Transverse colon (tissue), 4 donors: ENCODE measurements at places on chromosomes 6 and 20. TPM values are rescaled to one million over a fixed set of nuclear protein-coding genes. Genes with fewer than 3 reads are reported as not detected.

DNA sequence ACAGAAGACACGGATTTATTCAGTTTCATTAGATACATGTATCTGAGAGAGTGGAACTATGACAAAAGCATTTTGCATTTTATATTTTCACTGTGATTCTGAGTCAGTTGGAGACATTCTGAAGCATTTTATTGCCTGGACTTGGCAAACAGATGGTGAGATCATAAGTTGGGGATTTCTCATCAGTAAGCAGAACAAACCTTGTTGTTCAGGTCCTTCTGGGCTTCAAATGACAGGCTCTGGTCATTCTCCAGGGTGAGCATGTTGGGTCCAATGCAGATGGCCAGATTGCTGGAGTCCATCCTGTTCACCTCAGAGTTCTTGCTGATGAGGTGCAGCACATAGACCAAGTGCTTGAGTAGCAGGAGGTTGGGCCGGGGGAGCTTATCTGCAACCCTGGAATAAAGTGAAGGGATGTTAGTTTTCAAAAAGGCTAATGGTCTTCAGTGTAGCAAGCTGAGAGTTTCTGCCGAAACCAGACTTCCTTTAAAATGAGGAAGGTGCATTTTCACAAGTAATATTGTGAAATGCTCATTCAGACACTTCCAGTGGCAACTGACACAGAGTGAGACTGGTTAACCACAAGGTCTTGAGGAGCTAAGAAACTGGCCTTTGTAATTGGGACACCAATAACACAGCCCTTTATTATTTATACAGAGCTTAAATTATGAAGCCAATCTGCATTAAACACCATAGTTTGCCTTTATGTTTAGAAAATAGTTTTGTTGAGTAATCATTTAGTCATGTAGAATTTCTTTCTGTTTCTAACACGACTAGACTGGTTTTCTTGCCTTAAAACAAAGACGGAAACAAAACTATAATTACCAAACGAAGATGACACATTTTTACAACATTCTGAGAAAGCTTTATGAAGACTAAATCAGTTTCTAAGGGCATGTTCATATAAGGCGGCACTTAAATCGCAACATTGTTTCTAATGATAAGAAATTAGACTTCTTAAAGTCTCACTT, 5.6 kb downstream of the TAGAP start:
- no peaks in the 10 kb centered on the region for H3K27me3 ChIP-seq
- peak overlapping the region; percentile 6 for H3K27ac ChIP-seq
- no peaks in the 10 kb centered on the region for H3K36me3 ChIP-seq
- H3K4me3 ChIP-seq, result no peak overlapping the region

- DNase-seq, result no peak
- H3K27me3 ChIP-seq, result no peaks in the 10 kb centered on the region
- H3K36me3 ChIP-seq, result no peaks in the 10 kb centered on the region
- H3K27ac ChIP-seq, result no peak overlapping the region
- no peak overlapping the region for H3K4me3 ChIP-seq
- H3K4me1 ChIP-seq, result no peaks in the 10 kb centered on the region
These were observed 68.2 kb downstream of the C6orf52 start for GRCh38 chr6:10626154-10626741.

DNA sequence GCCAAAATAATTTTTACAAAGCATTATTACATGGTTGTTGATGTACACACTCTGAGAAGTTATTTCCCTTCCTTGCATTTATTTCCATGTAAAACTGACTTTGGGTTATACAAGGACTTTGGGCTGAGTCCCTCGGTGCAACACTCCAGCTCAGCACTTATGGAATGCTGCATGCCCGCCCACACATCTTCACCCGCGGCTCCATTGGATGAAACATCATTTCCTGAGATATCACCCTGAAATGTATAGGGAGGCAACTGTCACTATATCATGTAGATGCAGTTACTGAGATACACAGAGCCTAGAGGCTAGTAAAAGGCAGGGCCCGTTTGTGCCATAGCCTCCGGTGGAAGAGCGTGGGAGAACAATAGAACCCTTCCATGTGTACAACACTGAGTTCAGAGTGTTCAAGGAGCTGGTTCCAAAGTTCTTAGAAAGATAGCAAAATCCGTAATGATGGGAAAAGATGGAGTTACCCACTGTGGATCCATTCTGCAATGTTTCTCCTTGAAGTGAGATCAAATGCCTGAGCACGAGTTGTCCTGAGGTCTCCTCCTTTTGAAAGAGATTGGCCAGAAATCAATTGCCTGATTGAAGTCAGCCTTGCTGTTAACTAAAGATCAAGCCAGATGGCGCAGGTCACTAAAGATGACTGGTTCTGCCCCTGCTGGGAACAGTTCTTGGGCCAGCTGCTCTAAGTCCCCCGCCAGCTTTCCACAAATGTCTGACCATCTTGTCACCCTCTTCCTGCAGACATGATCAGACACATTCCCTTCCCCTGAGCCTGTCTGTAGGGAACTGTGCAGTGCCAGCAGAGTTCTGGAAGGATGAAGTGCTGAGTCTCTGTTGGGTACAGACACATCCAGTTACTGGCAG, 100.9 kb upstream of the IYD start:
- no peaks in the 10 kb centered on the region for H3K4me1 ChIP-seq
- DNase-seq, result no peak
- H3K27ac ChIP-seq, result no peak overlapping the region
- no peaks in the 10 kb centered on the region for H3K36me3 ChIP-seq
- H3K27me3 ChIP-seq, result no peaks in the 10 kb centered on the region

DNA sequence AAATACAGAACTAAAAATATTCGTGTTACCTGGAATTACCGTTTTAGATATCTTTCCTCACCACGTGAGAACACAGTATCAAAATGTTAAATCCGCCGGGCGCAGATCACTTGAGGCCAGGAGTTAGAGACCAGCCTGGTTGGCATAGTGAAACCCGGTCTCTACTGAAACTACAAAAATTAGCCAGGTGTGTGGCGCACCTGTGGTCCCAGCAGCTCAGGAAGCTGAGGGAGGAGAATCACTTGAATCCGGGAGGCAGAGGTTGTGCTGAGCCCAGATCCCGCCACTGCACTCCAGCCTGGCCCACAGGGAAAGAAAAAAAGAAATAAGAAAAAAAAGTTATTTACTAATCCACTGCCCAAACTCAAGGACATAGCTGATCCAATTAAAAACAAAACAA, 4.8 kb upstream of the DDX43 start:
- H3K4me1 ChIP-seq, result peaks cover 3% of the 10 kb centered on the region
- DNase-seq, result peak; percentile 14
- no peaks in the 10 kb centered on the region for H3K36me3 ChIP-seq
- H3K27ac ChIP-seq, result no peak overlapping the region
- H3K4me3 ChIP-seq, result no peak overlapping the region

The CHMP4B gene
- 263 TPM for total RNA-seq

The ACTL10 gene
- total RNA-seq, result not detected

DNA sequence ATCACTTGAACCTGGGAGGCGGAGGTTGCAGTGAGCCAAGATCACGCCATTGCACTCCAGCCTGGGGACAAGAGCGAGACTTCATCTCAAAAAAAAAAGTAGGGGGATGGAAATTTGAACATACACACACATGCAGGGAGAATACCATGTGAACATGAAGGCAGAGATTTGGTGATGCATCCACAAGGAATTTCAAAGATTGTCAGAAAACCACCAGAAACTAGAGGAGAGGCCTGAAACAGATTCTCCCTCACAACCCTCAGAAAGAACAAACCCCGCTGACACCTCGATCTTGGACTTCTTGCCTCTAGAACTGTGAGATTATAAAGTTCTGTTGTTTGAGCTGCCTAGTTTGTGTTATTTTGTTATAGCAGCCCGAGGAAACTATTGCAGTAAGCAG, 125.5 kb downstream of the GPX5 start:
- H3K36me3 ChIP-seq, result no peaks in the 10 kb centered on the region
- peaks cover 9% of the 10 kb centered on the region for H3K4me1 ChIP-seq
- no peak overlapping the region for H3K27ac ChIP-seq
- no peak overlapping the region for H3K4me3 ChIP-seq
- DNase-seq, result no peak

DNA sequence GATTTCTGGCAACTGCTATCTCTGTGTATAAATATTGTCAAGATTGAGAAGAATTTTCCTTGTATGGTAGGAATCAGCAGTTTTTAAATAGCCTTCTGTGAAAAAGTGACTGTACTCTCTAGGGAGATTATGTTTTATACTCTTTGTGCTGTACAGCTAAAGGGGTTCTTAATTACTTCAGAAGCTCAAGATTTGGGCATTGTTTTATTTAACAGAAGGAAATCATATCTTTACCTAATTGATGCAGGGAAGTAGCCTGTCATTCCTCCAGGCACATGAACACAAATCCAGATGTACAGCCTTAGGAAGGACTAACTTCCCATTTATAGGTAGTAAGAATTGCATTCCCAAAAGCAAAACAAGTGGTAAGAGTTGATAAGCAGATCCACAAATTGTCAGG, 1.3 kb downstream of the CALHM5 start:
- H3K4me3 ChIP-seq, result peak overlapping the region; percentile 29
- peak overlapping the region; percentile 86 for H3K27ac ChIP-seq
- DNase-seq, result no peak
- H3K4me1 ChIP-seq, result no peaks in the 10 kb centered on the region
- no peaks in the 10 kb centered on the region for H3K36me3 ChIP-seq

DNA sequence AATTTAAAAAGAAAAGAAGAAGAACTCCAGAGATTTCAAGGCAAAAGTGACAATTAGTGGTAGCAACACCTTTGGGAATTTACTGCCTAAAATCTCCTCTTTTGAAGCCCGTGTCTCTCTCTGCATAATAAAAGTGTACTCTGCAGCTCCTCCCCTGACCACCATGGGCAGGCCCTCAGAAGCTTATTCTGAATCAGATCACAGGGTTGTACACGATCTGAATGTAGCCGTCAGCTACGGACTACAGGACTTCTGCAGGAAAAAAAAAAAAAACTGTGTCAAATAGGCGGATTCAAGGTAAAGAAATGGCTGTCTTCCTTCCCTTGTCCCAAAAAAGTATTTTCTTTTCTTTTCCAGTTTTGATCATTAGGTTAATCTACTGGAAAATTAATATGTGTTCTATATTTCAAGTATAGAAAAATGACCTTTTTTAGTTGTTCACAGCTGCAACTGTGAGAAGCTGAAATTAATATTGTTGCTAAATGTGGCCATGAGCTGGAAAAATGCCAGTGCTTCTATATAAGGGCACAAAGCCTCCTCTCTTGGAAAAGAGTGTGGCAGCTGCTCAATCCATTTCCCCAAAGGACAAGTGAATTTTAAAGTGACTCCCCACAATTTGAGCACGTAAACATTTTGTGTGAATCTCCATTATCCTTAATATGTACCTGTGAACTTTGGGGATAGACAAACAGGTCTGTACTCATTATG, 397.4 kb downstream of the C6orf118 start:
- DNase-seq, result no peak
- no peaks in the 10 kb centered on the region for H3K27me3 ChIP-seq
- no peak overlapping the region for H3K4me3 ChIP-seq
- no peak overlapping the region for H3K27ac ChIP-seq
- no peaks in the 10 kb centered on the region for H3K4me1 ChIP-seq

DNA sequence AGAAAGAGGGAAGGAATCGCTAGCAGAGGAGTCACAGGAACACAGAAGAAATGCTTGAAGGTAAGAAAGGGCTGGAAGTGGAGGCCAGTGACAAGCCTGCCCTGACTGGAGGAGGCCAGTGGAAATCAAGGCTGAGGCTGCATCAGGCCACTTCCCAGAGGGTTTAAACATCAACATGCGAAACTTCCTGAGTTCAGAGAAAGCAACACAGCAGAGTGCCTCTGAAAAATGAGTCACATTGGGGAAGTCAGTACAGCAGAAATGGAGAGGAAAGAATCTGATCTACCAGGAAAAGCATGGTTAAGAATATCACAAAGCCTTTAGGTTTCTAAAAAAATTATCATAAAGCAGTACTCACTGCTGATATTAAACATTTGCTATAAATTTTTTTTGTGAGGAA, 23.3 kb downstream of the NAPB start:
- no peak overlapping the region for H3K27ac ChIP-seq
- H3K4me1 ChIP-seq, result peaks cover 3% of the 10 kb centered on the region

The SCUBE3 gene
- total RNA-seq, result 0.37 TPM

DNA sequence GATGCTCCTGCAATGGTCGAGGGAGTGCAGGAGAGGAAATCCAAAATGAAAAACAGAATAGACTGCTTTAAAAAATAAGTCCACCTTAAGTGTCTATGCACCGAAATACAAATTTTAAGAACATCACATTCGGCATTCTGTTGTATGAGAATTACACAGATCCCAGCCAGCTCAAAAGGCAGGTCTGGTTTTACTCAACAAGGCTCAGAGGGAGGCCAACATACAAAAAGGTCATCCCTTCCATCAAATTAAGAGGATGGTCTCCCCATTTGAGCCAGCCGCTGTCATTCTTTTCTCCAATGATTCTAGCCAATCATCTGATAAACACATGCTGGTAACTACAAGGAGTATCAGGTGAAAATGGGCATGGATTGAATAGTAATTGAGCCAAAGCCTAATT, 7.9 kb downstream of the ATXN1 start:
- no peak for DNase-seq
- peak overlapping the region; percentile 83 for H3K27ac ChIP-seq
- peaks cover 15% of the 10 kb centered on the region for H3K4me1 ChIP-seq
- H3K27me3 ChIP-seq, result no peaks in the 10 kb centered on the region

DNA sequence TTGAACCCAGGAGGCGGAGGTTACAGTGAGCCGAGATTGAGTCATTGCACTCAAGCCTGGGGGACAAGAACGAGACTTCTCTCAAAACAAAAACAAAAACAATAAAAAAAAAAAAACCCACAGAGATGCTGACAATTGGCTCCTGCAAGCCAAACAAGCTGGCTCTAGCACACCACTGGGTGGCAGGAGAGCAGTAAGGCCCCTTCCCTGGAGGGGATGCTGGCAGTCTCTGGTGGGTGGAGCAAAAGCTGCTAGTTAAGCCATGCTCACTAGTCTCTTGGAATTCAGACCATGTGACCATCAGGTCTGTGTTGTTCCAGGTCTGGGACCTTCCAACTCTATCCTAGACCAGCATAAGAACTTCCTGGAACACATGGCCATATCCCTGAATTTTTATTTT, 18.9 kb upstream of the DSN1 start:
- no peaks in the 10 kb centered on the region for H3K27me3 ChIP-seq
- peaks cover 7% of the 10 kb centered on the region for H3K36me3 ChIP-seq
- no peak overlapping the region for H3K27ac ChIP-seq
- H3K4me1 ChIP-seq, result no peaks in the 10 kb centered on the region
- no peak overlapping the region for H3K4me3 ChIP-seq
- DNase-seq, result no peak

- no peak overlapping the region for H3K27ac ChIP-seq
- H3K4me1 ChIP-seq, result no peaks in the 10 kb centered on the region
- H3K4me3 ChIP-seq, result no peak overlapping the region
- DNase-seq, result no peak
- H3K27me3 ChIP-seq, result peaks cover 20% of the 10 kb centered on the region
These were observed 15.5 kb downstream of the GNAS-AS1 start for GRCh38 chr20:58835231-58835630.

DNA sequence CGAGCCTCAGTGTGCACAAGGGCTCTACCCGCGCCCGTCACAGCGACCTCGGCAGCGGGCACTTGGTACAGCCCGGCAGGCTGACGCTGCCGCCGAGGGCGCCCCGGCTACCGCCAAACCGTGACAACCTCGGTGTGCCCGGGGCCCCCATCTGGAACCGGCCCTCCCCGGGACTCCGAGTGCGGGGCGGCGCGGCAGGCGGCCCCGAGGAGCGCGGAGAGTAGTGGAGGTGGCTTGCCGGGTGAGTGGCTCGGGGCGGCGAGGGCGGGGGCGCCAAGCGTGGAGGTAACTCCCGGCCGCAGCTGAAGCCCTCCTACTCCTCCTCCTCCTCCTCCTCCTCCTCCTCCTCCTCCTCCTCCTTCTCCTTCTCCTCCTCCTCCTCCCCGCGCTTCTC, at the start of gene ISM1:
ISM1 (plus strand) TSS at position 371 of the 394 bp plus-strand sequence. CDS start 503 bp downstream, outside the sequence.
- H3K36me3 ChIP-seq, result no peaks in the 10 kb centered on the region
- H3K27ac ChIP-seq, result no peak within 1 kb of the TSS

The BTN1A1 gene
- not detected for total RNA-seq

The ZKSCAN3 gene
- 5.2 TPM for total RNA-seq

The SCRT2 gene
- total RNA-seq, result not detected

The FLRT3 gene
- 0.37 TPM for total RNA-seq
